Stimulated activated CD8-positive, alpha-beta memory T cell treated with anti-CD3 and anti-CD28 coated beads, Interleukin-4, amount 100 ng/mL, for 48 hours (primary cell): ENCODE measurements at places on chromosomes 11 and 22.

DNA sequence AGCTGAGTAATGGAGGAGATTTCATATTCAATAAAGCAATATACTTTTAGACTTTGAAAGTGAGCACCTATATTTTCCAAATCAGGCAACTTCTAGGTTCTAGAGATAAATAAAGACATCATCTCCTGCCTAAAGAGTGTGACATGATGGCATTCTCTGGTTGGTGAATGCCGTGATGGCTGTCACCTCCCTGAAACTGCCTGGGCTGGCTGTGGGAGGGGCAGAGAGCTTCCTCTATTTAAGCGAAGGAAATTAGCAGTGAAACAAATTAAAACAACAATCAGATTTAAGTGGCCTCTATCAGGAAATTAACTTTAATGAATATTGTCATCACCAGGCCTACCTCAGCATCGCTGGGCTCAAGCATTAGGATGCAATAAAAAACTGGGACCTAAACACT, 113.9 kb downstream of the ARL14EP start:
- DNase-seq, result no peak

GRCh38 chr11:78065203-78065602, 1.5 kb downstream of the THRSP start:
- no peak for DNase-seq

- no peak for DNase-seq
Measured at GRCh38 chr11:45037434-45038005, 86.8 kb upstream of the TP53I11 start.

DNA sequence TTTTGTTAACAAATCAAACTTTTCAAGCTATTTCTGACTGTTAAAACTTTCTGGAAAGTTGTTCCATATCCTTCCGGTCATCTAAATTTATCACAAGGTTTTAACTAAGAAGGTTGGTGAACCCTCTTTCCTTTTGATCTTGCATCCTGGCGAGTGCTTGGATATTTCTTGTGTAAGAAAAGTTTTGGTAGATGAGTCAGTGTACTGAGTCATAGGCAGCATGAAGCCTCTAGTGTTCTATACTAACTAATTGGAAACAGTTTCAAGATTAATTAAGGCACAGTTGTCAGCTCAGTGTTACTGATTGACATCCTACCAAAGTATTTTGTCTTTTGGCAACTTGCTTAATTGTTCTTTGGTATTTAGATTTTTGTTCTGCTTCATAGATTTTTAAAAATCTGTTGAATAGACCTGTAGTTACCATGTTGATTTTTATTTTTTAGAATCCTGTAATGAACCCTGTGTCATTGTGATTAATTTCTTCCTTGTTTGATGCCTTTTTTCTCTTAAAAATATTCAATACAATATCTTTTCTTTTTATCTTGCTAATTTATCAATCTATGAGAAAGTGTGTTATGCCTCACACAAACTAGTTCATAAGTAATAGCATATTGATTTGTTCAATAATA, 38.0 kb downstream of the METTL15 start:
- DNase-seq, result no peak

DNA sequence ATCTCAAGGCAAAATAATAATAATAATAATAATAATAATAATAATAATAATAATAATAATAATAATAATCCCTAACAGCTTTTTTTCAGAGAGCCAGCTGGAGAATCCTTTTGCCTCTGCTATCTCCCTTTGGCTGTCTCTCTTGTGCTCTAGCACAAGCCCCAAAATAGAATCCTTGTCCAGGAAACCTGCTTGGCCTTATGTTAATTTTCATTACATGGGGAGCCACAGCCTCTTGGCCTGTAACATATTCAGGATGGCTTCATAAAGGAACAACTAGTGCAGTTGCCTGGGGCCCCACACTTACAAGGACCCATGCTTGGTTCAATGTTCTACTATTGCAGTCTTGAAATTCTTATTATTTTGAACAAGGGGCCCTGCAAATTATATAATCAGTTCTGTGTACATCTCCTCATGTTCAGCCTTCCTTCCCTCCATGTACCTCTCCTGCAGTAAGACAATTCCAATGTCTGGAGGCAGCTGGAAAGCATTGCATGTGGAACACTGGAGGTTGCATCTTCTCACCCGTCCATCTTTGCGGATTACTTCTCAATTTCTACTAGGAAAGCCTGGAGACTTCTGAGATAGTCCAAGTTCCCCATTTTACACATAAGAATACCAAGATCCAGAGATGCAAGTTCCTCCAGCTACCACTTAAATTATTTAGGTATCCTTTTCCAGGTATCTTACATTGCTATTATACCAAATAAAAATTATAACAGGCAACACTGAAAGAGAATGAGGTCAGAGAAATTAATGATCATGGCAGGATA, 37.8 kb upstream of the SORL1 start:
- DNase-seq, result no peak

DNA sequence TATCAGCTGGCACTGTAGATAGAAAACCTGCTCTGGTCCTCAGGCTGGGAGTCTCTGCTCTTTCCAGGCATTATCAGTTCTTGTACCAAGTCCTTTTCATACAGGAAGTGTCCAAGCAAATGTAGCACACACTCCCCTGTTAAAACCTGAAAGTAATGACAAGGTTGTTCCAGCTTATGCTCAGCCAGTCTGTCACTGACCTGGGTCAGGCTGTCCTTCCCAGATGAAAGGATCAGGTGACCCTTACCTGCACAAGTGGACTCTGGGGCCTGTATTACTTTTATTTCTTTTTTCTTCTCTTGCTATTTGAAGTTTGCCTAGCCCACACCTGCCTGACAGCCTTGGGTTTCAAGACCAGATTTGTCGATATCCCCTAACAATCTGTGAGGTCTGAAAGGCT, 156.3 kb upstream of the SESN3 start:
- no peak for DNase-seq

- no peak for DNase-seq
Measured at GRCh38 chr22:41578818-41579217, 10.8 kb downstream of the PMM1 start.

DNA sequence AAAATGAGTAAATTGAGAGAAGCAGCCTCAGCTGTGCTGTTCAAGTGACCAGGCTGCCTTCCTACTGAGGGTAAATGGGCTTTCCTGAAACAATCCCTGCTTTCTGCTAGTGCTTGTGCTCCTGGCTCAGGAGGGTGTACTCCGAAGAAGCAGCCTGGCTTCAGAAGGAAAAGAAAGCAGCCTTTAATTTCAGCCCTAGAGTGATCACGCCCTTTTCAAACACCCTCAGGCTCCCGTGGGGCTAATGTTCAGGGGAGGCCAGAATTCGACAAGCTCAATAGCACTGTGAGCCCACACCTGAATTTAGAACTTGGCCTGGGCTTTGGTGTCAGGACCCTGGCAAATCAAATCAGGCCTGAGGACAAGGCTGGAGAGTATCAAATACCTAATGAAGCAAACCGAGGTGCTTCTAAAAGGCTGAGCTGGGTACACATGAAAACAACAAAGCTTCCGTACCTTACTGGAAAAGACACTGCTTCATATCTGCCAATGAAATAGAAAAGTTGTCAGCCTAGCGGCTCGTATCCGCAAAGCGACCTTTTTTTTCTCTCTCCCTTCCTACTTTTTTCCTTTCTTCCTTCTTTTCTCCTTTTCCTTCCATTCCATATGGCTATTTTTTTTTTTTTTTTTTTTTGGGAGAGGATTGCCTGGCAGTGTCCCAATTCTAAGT, 387.8 kb downstream of the SOX6 start:
- no peak for DNase-seq

DNA sequence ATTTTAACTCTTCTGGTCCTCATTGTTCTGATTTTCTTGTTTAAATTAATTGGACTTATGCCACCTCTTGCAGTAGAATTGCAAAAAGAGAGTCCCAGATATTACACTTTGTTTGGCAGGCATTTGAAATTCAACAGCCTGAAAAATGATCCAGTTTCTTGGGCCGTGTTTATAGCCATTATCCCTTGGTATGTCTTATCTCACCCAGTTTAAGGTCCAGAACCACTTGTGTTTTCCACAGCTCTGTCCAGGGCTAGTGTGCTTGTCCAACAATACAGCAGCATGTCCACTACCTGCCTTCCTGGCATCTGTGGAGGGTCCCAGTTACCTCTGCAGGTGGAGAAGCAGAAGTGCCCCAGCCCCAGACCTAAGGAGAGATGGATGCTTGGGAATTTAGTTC, 397.4 kb downstream of the SOX6 start:
- no peak for DNase-seq

DNA sequence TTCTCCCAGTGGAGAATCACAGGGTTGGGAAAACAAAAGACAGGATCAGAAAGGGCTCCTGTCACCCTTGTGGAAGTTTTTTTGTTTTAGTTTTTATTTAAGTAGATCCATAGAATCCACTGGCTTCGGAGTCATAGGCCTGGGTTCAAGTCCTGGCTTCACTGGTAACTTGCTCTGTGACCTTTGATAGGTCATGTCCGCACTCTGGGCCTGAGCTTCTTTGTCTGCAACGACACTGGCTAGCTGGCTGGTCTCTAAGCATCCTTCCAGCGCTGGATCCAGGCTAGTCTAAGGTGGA, 1.4 kb downstream of the ZFTA start:
- no peak for DNase-seq

DNA sequence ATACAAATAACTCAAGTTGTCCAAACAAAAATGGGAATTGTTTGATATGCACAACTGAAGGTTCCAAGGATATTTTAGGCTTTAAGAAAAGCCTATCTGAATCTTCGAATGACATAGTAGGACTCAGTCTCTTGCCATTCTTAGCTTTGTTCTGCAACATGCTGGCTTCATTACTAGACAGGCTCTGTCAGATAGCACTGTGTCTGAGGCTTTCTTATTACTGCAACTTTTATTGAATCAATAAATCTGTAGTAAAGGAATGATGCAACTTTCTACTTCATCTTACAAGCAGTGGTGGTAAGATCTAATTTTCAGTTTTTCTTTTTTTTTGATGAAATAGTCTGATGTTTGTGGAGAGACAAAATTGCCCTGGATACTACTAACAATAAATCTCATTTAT, 319.3 kb upstream of the CCDC179 start:
- DNase-seq, result no peak

DNA sequence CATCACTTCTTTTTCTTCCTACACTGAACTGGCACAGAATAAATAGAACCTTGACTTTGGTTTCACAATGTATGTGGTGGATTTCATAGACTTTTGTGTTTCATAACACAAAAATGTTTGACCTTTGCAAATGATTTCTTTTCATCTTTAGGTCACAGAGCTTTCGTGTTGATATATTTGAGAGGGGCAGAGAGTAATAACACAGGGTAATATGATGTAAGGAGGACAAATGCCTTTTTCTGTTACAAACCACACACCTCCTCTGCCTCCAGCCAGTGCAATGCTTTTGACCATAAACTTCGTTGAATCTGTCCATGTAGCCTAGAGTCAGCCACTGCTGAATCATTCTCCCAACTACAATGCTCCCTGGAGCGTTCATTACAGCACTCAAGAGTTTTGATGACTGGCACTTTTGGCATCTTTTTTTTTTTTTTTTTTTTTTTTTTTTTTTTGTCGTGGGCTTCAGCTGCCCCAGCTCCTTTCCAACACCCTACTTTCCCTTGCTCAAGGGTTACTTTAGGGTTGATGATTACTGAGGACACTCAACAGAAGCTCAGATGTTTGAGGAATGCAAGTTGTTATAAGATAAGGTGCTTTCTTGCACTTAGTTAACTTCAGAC, 11.4 kb upstream of the CAT start:
- no peak for DNase-seq

DNA sequence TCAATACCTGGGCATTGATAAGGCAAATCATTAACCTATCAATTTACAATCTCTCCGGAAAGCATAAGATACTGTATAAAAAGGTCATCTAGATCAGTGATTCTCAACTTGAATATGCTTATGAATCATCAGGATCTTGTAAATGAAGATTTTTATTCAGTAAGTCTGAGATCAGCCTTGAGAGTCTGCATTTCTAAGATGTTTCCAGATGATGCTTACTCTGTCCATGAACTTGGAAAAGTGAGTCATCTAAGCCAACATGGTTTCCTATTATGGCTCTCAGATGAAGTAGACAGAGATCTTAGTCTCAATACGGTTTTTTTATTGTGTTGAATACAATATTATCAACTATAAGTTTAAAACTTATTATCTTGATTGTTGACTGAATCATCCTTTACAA, 226.4 kb upstream of the KIRREL3 start:
- DNase-seq, result no peak

DNA sequence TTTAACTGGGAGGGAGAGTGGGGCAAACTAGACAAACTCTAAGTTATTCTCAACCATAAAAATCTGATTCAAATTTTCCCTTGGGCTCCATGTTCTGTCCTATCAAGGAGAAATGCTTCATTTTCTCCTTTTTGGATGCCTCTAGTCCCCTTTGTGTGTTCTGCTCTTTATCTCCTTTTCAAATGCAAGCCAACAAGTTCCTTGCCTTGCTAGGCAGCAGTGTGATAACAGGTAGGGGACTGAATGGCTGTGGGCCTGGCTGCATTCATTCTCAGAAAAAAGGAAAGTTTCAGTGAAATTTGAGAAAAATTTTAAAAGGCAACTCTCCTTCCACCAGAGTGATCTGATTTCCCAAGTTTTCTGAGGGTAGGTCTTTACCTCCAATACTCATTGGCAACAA, 26.9 kb upstream of the MMP8 start:
- DNase-seq, result no peak

GRCh38 chr11:17558025-17558780, 11.1 kb downstream of the OTOG start:
- DNase-seq, result no peak

DNA sequence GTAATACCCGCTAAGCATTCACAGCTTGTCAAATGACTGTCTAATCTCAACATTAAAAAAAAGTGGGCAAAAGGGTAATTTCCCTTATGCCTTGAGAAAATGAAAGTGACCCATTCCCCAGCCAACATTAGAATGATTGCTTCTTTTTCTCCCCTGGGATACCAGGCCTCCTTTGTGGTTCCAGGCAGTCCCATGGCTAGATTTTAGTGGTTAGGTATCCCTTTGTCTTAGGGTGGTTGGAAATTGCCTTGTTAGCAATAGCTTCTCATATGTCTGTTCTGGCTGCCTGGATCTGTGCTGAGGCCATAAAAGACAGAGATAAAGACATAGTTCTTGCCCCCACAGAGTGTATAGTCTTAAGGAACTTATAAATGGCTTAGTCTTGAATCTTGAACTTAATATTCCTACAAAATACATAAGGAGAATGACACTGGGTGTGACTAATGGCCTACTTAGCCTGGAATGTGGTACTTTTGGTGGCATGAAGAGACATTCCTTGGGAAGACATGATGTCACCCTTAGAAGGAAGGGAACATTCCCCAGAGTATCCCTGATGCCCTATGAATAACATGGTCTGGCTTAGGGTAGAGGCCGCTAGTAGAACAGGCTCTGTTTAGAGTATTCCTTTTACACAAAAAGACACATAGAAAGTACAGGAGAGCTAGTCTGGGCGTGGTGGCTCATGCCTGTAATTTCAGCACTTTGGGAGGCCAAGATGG, 90.3 kb downstream of the ZBTB16 start:
- no peak for DNase-seq

- no peak for DNase-seq
Measured at GRCh38 chr11:1208144-1208393, 14.8 kb upstream of the MUC5B start.

- DNase-seq, result no peak
Measured at GRCh38 chr22:38276166-38276565, 3.4 kb upstream of the TMEM184B start.
